ENCODE measurements at places on chromosomes 6 and 20.

- DNase-seq = peak; percentile 69
Observed at GRCh38 chr20:59850018-59850641, 83.3 kb downstream of the SYCP2 start.

DNA sequence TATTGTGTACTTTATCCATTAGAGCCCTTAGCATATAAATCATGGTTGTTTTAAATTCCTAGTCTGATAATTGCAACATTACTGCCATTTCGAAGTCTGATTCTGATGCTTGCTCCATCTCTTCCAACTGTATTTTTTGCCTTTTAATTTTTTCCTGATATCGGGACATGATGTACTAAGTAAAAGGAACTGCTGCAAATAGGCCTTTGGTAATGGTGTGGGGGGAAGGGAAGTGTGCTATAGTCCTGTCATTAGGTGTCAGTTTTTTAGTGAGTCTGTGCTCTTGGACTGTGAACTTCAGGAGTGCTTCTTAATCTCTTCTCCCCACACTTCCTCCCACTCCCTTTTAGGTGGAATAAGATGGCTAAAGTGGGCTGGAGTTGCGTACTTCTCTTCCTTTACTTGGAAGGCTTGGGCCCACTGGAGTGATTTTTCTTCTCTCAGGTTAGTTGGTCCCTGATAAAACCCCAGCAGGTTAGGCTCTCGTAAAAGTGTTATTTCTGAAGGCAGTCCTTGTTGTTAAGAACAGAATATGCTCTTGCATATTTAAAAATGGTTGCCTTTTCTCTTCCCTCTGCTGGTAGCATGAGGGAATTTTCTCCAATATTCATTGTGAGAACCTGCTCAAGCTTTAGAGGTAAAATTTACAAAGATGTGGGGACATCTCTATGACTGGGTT lies 18.1 kb downstream of the STXBP5 start:
- peak; percentile 64 for DNase-seq

DNA sequence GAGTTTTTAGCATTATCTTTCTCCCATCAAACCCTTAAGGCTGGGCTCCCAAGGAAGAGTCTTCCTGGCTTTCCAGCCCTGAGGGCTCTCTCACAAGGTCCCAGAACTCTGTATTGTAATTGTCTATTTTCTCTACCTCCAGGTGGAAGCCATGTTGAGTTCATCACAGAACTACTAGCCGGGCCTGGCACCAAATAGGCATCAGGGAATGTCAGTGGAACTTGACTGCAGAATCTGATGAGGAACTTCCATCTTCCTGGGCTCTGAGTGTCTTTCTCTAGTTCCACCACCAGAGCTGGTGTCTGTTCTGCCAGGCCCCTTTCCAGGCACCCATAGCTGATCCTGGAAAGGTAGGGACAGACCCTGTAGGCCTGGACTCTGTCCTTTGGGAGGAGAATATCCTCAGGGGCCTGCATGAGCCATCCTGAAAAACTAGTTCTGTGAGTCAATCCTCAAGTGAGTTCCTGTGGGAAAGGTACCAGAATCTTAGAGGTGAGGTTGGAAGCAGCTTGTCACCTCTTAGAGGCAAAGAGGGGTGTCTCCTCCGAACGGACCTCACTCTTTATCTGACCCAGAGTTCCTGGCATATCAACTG lies 11.1 kb upstream of the TOP1 start:
- no peak for DNase-seq

DNA sequence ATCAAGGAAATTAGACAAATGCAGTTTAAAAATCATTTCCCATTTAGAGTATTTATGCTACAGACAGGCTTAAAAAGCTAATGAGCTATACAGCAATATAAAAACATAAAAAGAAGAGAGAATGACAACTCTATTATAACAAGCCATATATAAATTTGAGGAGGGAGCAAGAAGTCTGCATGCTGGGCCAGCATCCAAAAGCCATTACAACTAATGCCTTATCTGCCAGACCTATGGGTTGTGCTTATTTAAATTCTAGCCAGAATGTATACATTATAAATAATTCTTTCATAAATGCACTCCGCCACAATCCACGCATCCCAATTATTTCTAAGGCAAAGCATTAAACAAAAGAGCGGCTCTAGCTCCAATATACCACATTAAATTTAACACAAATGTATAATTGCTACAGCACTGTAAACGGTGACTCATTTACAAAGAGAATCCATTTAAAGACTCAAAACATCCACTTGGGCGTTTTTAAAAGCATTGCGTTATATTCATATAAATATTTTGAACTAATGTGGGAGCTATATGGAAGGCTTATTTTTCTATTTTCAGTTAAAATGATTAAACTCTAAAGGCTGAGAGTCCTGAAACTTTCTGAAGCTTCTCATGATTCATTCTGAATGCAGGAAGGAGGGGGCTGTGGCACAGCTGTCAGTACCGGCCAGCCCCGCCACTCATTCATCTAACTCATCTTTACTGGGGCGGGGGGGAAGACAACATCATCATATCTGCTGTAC lies 37.7 kb upstream of the RAB22A start:
- peak; percentile 6 for DNase-seq

DNA sequence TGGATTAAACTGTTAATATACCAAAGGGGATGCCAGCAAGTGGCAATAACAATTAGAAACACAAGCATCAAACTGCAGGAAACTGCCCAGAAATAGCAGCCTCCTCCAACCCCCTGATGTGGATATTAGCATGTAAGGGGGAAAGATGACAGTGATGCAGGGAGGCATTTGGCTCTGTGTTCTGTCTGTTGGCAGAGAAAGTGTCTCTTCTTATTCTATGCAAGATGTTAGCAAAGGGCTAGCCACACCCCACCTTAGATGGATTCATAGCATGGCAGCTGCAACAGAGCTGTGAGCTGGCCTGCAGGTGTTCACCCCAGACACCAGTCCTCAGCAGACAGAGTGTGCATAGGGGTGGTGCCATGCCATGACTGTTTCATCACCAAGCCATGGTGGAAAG lies 38.0 kb downstream of the SCP2D1 start:
- DNase-seq = no peak

DNA sequence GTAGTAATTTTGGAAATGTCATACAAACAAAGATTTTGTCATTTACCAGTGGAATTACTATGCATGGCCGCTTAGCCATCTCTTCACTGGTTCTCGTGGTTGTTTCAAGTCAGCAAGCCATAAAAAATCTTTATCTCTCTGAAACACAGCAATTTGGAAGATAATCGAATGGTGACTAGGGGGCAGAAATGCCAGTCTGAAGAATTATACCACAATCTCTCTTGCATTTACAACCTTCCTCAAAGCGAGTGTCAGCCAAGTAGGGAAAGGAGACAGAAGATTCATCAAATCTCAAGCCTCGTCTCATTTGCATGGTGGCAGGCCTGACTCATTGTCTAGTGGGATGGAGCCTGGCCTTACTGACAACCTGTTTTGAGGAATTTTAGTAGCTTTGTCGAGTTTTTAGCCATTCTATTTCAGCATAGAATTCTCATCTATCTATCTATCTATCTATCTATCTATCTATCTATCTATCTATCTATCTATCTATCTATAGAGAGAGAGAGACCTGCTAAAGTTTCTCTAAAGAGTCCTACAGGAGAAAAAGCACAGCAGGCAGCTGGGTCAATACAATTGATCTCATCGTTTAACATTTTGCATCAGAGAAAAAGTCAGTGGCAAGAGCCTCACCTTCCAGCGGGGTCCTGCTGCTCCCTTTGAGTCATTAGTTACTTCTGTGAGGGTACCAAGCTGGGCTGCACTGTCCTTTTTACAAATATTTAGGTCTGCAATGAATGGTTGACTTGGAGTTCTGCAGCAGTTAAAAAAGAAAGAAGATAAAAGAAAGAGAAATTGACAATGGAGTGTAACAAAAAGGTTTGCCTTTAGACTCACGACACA lies 572.8 kb downstream of the TFAP2A start:
- no peak for DNase-seq

GRCh38 chr6:30897882-30898281 lies 10.1 kb upstream of the GTF2H4 start:
- no peak for DNase-seq

GRCh38 chr6:123171341-123172115 lies 175.5 kb downstream of the CLVS2 start:
- DNase-seq = no peak

GRCh38 chr6:93684339-93684738 lies 265.0 kb upstream of the EPHA7 start:
- DNase-seq = peak; percentile 12

DNA sequence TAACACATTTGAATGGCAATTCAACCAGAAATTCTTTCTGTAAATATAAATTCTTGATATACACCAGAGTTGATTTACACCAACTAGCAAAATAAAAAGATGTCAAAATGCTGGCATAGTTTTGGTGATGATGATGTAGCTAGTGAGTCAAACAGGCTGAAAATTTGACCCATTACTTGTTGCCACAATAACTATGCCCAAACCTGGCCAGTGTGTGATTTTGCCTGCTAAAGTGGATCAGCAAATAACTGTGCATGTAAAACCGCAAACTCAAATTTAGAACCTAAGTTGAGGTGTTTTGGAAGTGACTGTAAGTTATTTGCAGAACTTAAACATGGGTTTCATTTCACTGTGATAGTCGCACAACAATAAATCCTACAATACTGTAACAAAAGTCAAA lies 125.9 kb downstream of the KIF6 start:
- no peak for DNase-seq

DNA sequence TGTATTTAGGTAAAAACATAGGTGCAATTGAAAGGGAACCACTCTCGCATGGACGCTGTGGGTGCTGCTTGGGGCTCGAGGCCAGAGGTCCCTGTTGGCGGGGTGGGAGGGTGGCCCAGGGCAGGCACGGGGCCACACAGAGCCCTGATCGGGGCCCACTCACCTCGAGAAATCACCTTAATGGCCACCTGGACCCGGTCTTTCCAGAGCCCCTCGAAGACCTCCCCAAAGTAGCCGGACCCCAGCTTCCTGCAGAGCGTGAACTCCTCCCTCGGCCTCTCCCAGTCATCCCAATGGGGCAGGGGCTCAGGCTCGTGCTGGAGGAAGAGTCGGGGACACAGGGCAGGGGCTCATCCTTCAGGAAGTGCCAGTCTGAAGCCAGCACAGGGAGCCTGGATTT lies 3.8 kb downstream of the PTK6 start:
- DNase-seq = no peak

GRCh38 chr6:110900028-110900598 lies 25.5 kb downstream of the AMD1 start:
- no peak for DNase-seq

DNA sequence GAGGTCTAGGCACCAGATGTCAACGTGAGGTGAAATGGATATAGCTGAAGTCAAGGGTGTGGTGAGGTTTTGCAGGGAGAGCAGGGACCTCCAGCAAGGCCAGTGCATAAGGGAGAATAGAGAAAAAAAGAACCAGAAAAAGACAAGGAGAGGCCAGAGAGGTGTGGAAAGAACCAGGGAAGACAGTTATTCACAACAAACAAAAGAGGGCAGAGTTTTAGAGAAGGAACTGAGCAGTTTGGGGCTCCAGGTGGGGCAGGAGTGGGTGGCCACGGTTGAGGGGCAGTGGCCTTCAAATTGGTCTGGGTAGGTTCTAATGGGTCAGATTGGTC lies 11.6 kb upstream of the NQO2 start:
- DNase-seq = no peak

GRCh38 chr6:121627761-121628160 lies 192.3 kb downstream of the GJA1 start:
- DNase-seq = no peak

GRCh38 chr20:34925341-34925740 lies 30.3 kb downstream of the GSS start:
- DNase-seq = no peak

GRCh38 chr6:232982-233640 lies 59.2 kb upstream of the DUSP22 start:
- no peak for DNase-seq

DNA sequence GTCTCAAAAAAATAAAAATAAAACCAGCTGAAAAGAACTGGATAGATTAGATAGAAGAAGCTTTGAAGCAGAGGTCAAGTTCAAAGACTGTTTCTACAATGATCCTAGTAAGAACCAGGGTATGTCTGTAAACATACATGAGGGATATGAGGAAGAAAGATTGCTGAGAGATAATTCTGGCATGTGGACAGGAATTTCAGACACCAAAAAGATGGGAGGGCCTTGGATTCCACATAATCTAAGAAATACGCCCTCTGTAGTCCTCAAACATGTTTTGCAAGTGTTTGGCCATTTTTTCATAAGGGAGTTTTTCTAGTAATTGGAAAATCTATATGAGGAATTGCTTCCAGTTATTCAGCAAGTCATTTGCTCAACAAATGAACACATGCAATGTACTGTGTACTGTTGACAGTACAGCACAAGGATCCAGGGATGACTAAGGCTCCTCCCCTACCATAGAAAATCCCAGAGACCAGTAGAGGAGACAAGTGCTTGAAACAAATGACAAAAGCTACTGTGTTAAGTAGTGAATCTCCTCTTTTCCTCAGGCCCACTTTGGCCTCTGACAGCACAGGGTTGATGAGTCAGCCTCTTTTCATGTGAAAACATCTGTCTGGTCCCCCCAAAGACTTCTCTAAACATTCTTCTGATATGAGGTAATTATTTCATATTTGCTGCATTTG lies 795.9 kb downstream of the MAFB start:
- peak; percentile 84 for DNase-seq

DNA sequence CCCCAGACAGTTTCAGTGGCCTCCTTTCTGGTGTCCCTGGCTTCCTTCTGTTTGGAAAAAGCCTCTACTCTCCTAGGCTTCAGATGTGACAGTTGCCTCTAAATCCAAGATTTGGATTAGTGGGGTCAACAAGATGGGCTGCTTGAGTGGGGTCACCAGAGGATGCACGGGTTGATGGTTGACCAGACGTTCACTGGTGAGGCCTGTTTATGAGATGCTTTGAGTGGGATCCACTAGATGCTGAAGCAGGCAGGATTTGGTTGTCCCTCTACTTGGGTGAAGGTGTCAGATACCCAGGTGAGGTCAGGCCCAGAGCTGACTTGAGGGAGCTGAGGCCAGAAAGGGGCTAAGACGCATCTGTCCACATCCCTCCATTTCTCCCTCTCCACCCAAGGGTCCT lies 8.1 kb upstream of the DLGAP4 start:
- no peak for DNase-seq

DNA sequence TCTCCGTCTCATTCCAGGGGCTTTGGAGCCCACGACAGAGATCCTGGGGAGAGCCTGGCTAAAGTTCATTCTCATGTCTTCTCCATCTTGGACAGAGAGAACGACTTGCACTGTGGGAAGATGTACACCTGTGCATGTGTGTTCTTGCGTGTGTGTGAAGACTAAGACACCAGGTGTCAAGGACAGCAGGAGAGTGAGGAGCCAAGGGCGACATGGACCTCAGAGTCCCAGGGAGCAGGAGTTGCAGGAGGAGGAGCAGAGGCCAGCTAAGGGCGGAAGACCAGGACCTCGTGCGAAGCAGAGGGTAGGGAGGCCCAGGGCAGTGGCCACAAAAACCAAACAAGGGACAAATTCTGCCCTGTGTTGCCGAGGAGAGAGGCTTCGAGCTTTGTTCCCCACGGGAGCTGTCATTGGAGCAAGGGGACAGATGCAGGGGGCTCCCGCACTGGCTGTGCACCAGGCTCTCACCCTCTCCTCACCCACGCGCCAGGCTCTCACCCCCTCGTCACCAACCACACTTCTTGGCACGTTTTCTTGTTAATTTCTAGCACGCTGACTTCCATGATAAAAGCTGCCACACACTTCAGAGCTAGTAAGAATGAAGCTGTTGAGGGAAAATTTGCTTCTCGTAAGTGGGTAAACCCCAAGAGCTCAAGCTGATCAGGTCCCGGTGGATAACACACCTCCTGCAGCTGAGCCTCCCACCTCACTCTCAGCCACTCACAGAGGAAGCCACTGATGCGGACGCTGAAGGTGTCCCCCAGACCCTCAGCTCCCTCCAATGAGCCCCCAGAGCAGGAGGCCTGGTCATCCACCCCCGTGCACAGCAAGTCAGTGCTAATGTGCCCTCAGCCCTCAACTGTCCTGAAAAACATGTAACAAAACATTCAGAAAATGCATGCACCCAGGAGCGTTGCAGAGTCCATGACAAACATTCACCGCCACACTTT lies 62.6 kb downstream of the DLL1 start:
- no peak for DNase-seq
